ENCODE measurements at places on chromosomes 6 and 20.
A peak's percentile ranks its signal among the peaks of the same experiment; 100 is the strongest.

- DNase-seq, result no peak
Measured at GRCh38 chr6:34519971-34520644, 36.0 kb downstream of the SPDEF start.

- DNase-seq, result no peak
Measured at GRCh38 chr20:15848995-15849610, 724.1 kb downstream of the KIF16B start.

- DNase-seq, result no peak
Measured at GRCh38 chr6:45543298-45544235, 165.8 kb upstream of the SUPT3H start.

GRCh38 chr6:113381959-113382358 lies 475.2 kb upstream of the MARCKS start:
- peak; percentile 26 for DNase-seq

- DNase-seq, result peak; percentile 56
Measured at GRCh38 chr6:56091159-56091869, 156.1 kb downstream of the COL21A1 start.

GRCh38 chr6:51953246-51953645 lies 134.2 kb downstream of the PKHD1 start:
- no peak for DNase-seq

DNA sequence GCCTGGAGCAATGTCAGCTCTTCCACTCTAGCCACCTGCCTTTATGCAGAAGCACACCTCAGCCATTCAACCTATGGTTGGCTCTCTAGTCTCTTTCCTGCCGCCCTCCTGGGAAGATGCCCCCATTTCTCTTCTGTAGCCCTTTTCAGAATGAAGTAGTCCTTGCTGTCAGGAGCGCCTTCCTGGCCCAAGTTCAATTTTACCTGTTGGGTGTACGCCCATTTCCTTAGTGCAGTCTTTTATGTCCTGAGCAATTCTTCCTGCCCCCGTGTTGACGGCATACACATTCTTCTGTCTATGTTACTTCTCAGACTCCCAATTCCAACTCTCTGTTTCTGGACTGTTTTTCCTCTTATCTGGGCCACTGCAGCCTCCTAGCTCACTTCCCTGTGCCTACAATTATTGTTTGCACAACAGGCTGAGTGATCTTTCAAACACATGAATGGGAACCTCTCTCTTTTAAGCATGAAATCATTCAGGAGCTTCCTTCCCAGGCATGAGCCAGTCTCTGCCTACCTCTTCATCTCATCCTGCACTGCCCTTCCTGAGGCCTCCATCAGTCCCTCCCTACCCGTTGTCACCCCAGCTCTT lies 389.2 kb downstream of the CD83 start:
- DNase-seq, result no peak

- DNase-seq, result no peak
Measured at GRCh38 chr6:166555086-166555485, 31.4 kb downstream of the RAMACL start.

- no peak for DNase-seq
Measured at GRCh38 chr6:75157336-75157735, 48.5 kb downstream of the COL12A1 start.

- DNase-seq, result peak; percentile 10
Measured at GRCh38 chr6:63352544-63353285, 32.9 kb upstream of the LGSN start.

DNA sequence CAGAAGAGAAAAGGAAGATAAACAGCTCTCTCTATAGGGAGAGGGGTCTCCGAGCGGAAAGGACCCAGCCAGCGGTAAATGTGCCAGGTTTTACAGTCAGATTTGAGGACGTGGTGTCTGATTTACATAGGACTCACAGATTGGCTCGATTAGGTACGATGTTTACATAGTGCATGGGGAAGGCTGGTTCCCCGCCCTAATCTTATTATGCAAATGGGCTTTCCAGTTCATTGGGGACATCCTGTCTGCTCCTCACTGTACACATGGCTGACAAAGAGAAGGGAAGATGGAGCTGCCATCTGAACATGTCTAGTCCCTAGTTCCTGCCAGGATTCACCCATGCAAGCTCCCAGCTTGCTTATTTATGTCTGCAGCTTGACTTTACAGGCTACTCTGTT lies 119.9 kb downstream of the RNF144B start:
- no peak for DNase-seq

DNA sequence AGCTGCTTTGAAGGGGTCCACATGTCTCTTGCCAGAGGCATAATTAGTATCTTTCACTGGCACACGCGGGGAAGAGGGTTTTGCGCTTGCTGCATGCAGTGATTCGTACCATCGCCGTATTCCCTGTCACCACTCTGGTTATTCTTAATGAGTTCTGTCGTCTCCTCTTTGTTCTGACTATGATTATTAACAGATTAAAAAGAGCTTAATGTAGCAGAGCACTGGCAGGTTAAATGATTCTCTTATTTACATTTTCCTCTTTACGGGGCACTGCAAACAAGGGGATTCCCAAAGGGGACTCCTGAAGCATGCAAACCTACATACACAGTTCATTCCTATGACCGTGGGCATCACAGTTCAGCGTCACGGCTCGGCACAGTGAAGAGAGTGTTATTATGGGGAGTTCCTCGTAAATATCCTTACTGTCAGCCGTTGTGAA lies 204.8 kb downstream of the DTNBP1 start:
- DNase-seq, result no peak

DNA sequence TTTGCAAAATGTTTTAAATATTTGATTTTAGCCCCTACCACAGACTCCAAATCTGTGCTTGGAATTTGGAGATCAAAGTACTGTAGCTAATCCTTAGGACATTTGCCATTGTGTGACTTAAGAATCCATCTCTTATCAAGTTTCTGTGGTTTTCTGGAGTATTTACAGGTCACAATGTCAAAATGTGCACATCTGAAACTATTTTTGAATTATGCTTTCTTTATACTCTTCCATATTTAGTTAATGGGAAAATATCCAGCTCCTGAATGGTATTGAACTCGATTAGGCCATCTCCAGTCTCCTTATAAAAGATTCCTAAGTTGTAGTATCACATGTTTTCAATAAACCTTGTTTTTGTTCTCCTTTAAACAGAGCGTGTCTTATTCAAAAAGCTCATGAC lies 162.5 kb downstream of the KHDC1L start:
- no peak for DNase-seq

- DNase-seq, result no peak
Measured at GRCh38 chr6:68447112-68447511, 188.0 kb upstream of the ADGRB3 start.

DNA sequence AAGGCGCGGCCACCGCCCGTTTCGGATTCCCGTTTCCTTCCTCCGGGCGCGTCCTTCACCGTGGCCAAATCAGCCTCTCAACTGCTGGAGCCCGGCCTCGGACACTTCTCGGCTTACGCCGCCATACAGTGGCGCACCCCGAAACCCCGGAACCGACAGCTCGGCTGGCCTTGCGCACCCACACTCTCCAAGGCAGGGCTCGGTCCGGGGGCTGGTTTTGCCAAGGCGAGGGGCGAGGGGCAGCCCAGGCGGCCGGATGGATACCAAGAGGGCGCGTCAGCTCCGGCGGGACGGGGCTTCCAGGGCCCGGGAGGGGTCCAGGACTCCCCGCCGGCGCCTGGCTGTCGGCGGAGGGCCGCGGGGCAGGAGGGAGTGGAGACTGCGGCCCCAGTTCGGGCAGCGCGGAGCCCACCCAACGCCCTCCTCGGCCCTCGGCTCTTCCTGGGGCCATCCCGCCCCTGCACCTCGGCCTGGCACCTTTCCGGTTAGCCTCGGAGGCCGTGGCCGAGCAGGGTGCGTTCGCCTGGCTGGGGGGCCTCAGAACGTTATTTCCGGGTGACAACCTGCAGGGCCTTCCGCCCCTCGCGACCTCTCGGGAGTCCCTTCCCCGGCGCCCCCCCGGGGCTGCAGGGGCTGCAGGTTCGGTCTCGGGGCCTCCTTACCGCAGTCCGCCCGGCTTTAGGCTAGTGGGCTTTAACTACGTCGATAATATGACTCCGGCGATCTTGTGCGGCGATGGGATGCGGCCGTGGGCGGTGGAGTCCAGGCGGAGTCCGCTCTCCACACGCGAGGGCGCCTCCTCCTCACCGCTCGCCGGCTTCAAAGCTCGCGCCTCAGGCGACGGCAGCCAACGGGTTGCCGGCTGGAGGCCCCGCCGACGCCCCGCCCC lies 697 bp upstream of the CEP43 start:
- no peak for DNase-seq

GRCh38 chr6:130674604-130675003 lies 152.6 kb upstream of the SMLR1 start:
- DNase-seq, result no peak

- no peak for DNase-seq
Measured at GRCh38 chr20:17650301-17651128, 31.5 kb downstream of the RRBP1 start.

- no peak for DNase-seq
Measured at GRCh38 chr20:1232286-1233111, 6.7 kb downstream of the RAD21L1 start.

GRCh38 chr6:74607468-74607867 lies 598.4 kb downstream of the COL12A1 start:
- DNase-seq, result no peak

DNA sequence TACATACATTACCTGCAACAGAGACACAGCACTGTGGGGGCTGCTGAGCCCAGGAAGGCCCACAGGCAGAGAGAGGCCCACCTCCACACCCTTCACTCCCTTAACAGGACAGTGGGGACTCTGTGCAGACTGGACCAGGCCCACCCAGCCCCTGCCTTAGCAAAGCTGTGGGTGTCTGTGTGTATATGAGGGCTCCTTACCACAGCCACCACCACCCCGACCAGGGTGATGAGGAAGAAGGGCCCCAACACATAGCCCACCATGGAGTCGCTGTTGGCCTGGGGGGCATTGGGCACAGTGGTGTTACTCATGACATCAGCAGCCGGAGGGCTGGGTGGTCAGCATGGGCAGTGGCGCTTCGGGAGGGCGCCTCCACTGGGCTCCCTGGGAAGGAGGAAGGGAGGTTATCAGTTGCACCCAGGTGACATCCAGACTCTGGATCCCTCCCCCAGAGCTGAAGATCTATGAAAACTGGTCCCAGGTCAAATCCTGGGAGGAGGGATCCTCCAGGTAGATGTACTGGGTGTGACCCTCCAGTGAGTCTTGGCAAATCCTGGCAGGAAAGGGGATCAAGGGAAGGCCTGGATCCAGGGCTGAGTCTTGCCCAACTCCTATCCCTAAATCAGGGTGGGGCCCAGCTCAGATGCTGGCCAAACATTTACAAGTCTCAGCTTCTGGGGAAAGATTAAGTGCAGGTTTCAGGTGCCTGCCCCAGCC lies 1.2 kb downstream of the SMIM29 start:
- DNase-seq, result no peak

GRCh38 chr6:46291275-46291633 lies 120.5 kb upstream of the ENPP5 start:
- DNase-seq, result no peak

DNA sequence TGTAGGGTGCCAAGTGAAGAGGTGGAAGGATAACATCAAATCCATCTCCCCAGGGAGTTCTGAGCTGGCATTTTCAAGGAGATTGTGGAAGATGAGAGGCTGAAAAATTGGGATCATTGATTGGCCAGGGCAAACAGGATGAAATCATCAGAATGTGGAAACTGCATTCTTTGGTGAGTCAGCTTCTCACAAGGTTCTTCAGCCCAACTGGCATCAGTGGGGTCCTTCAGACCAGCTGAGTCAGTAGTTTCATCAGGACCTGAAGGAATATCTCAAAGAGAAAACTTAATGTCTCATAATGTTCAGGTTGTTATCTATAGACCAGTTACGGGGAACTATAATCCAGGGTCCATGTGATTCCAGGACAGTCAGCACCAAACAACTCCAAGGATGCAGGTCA lies 195.8 kb downstream of the HAO1 start:
- DNase-seq, result peak; percentile 55

DNA sequence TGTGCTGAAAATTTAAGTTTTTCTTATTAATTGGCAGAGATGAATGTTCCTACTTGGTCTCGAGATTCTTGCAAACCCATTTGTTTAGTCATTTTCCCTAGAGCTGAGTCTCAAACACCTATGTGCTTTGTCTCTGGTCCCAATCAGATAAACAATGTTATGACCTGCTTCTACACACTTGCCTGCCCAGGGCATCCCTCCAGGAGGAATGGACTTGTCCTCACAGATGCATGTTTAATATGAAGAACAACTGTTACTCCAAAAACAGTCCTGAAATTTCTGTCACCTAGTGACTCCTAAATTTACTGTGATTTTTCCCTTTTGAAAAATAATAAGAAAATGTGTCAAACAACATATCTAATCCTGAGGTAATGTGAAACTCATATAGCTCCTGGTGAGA lies 43.7 kb downstream of the HDGFL1 start:
- DNase-seq, result no peak

DNA sequence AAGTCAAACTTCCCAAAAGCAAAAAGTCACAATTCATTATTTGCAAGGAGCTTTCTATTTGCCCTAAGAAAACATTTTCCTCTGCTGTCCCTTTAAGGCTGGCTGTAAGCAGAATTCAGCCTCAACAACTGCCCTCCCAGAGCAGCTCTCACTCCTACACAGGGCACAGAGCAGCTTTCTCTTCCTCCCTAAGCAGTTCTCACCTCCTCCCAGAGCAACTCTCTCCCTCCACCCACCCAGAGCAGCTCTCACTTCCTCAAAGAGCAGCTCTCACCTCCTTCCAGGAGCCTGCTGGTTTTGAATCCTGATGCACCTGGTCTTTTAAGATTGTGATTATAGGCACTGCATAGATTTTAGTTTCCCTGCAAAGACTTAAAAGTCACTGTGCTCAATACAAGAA lies 120.6 kb upstream of the TMEM181 start:
- DNase-seq, result no peak

- no peak for DNase-seq
Measured at GRCh38 chr6:34917626-34918285, 28.7 kb downstream of the ANKS1A start.

DNA sequence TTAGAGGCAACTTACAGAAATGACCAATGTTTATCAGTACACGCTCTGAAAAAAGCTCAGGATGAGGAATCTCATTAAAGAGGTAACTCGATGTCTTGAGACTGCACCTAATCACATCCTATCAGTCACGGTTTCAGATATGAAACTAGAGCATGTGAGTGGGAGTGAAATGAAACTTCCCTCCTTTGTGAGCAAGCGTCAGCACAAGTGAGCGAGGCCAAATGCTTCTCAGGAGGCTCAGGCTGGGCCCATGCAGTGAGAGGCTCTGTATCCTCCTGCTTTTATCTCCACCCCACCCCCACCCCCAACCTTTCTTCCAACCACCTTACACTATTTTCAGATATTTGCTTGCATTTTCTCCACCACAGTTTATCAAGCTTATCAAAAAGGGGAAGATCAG lies 140.8 kb upstream of the RIMS1 start:
- DNase-seq, result no peak

DNA sequence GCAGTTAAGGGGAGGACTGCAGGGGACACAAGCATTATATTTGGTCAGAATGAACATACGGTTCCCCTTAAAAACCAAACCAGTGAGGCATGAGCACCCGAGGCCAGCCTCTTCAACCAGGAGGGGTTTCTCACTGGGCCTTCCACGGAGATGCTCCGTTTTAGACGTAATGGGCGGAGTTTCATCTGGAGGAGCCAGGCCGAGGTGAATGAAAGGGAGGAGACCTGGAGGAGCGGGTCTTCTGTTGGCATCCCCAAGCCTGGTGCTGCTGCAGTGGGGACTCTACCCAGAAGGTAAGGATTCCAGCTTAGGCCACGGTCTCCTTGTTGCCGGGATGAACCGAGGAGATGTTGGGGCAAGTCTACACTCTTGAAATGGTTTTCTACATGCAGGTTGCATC lies 47.4 kb downstream of the ADNP start:
- DNase-seq, result no peak

All from AG08395 (cell line).